ENCODE measurements at places on chromosomes 12 and 14. TPM values are rescaled to one million over a fixed set of nuclear protein-coding genes. Genes with fewer than 3 reads are reported as not detected.

CCDC196 gene
- total RNA-seq = not detected

CLEC4A gene
- total RNA-seq = 14.1 TPM

IFI27 gene
- 340 TPM for total RNA-seq

HOXC4 gene
- total RNA-seq = 0.47 TPM

OTX2 gene
- total RNA-seq = not detected

AP4S1 gene
- 8.6 TPM for total RNA-seq

- DNase-seq = no peak
- H3K4me1 ChIP-seq = peaks cover 4% of the 10 kb centered on the region
- H3K36me3 ChIP-seq = peaks cover 88% of the 10 kb centered on the region
- no peak overlapping the region for H3K4me3 ChIP-seq
- H3K27ac ChIP-seq = no peak overlapping the region
Observed at GRCh38 chr12:109968032-109968420, 28.1 kb downstream of the GIT2 start.

GRCh38 chr12:128791395-128792322 lies 32.1 kb downstream of the SLC15A4 start:
- DNase-seq = no peak
- peaks cover 24% of the 10 kb centered on the region for H3K4me1 ChIP-seq
- no peaks in the 10 kb centered on the region for H3K27me3 ChIP-seq
- no peak overlapping the region for H3K4me3 ChIP-seq
- H3K27ac ChIP-seq = no peak overlapping the region
- H3K36me3 ChIP-seq = peaks cover 58% of the 10 kb centered on the region

DNA sequence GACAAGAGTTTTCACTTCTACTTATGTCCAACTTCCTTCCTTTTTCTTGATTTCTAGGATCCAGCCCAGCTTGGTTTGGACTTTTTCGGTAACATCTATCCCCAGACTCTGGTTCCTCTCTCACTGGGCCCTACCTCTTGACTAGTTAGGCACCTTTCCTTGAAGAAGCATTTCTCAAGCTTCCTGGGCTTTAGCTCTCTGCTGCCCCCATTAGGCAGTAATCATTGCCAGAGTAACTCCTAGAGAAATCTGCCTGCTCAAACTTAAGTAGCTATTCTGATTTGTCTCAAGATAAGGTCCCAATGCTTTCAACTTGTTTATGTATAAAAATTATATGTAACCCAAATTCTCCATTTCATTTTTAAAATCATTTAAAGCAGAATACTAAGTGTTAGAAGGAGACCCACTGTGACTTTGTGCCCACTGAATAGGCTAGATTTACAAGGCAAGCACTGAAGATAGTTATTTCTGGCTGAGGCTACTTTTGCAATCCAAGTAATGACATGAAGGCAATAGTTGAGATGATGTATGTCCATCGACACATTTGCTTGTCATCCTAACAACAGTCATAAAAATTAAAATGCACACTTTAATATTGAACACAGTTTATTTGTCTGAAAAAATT lies 275.0 kb upstream of the G2E3 start:
- no peaks in the 10 kb centered on the region for H3K4me1 ChIP-seq
- H3K36me3 ChIP-seq = no peaks in the 10 kb centered on the region
- H3K27ac ChIP-seq = no peak overlapping the region
- no peak for DNase-seq

DNA sequence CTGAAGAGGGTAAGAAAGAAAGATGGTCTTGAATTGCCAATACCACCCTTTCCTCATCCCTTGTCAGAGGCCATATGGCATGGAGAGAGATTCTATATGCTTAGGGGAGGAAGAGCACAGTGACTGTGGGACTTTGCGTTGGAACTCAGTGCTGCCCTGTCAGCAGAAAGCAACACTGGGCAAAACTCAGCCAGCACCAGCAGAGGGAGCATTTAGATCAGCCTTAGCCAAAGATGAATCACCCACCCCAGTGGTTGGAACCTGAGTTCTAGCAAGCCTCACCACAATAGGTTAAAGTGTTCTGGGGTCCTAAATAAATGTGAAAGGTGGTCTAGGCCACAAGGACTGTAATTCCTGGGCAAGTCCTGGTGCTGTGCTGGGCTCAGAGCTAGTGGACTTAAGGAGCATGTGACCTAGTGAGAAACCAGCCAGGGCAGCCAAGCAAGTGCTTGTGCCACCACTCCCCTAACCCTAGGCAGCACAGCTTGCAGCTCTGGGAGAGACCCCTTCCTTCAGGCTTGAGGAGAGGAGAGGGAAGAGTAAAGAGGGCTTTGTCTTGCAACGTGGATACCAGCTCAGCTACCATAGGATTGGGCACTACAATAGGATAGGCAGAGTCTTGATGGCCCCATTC lies 11.4 kb upstream of the BCAT1 start:
- DNase-seq = no peak
- H3K4me1 ChIP-seq = no peaks in the 10 kb centered on the region
- H3K4me3 ChIP-seq = no peak overlapping the region

- no peak overlapping the region for H3K27ac ChIP-seq
- H3K27me3 ChIP-seq = no peaks in the 10 kb centered on the region
- H3K4me1 ChIP-seq = no peaks in the 10 kb centered on the region
- no peaks in the 10 kb centered on the region for H3K36me3 ChIP-seq
- no peak for DNase-seq
Observed at GRCh38 chr14:76104802-76105355, 46.8 kb upstream of the GPATCH2L start.

- no peak for DNase-seq
- peaks cover 6% of the 10 kb centered on the region for H3K4me1 ChIP-seq
- no peaks in the 10 kb centered on the region for H3K27me3 ChIP-seq
- no peak overlapping the region for H3K4me3 ChIP-seq
- H3K36me3 ChIP-seq = peaks cover 70% of the 10 kb centered on the region
- no peak overlapping the region for H3K27ac ChIP-seq
Observed at GRCh38 chr14:77547512-77548180, 49.0 kb upstream of the ISM2 start.

DNA sequence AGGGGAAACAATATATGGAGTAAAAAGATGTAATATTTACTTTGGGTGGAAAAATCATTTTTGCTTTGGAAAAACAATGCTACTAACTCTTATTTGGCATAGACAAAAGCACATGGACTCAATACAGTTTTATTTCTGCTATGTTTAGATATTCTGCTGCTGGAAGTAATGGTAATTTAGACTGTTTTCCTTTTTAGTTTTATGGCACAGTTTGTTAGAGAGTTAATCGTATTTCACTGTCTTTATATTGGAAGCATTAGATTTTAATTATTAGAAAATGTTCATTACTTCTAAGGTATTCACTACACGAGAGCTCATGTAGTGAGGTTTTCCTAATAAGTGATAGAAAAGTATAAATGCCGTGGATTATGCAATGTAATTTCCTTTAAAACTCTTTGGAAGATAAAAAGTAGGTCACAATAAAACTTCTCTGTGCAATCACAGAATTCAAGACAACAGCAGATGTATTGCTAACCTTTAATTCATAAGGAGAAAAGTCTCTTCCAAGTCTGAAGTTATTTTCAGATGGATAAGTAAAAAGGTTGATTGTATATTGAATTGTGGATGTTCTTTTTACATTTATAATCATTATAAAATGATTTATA lies 851.8 kb downstream of the TMTC2 start:
- no peak overlapping the region for H3K4me3 ChIP-seq
- DNase-seq = no peak
- no peaks in the 10 kb centered on the region for H3K4me1 ChIP-seq
- H3K27ac ChIP-seq = no peak overlapping the region
- no peaks in the 10 kb centered on the region for H3K27me3 ChIP-seq

DNA sequence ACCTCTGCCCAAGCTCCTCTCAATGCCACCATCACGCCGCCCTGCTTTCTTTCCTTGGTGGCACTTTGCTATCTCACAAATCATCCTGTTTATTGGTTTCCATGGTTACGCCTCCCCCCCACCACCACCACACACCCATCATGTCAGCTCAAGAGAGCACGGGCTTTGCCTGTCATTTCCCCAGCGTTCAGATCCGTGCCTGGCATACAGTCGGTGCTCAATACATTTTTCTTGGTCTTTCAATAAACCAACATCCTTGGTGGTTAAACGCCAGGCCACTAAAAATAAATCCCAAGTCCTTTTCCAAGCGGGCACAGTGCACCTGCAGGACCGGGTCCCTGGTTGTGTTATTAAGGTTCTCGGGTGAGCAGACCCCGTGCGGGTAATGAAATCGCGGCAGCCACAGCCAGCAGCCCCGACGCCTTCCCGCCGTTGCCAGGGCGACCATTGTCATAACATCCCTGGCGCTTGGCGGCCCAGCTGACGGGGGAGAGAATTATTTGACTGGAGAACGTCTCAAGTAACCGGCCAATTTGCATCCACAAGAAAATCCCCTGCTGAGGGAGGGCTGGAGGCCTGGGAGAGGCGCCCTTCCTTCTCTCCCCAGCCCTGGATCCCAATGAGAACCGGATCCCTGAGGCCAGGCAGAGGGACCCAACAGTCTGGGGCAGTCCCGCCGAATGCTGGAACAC lies 92.9 kb downstream of the KSR2 start:
- peaks cover 22% of the 10 kb centered on the region for H3K27me3 ChIP-seq
- H3K36me3 ChIP-seq = no peaks in the 10 kb centered on the region
- DNase-seq = no peak
- no peaks in the 10 kb centered on the region for H3K4me1 ChIP-seq
- H3K4me3 ChIP-seq = no peak overlapping the region
- no peak overlapping the region for H3K27ac ChIP-seq

- DNase-seq = no peak
- H3K4me3 ChIP-seq = no peak overlapping the region
- H3K36me3 ChIP-seq = no peaks in the 10 kb centered on the region
- no peaks in the 10 kb centered on the region for H3K4me1 ChIP-seq
- H3K27ac ChIP-seq = no peak overlapping the region
Observed at GRCh38 chr12:59240048-59240447, 319.7 kb upstream of the LRIG3 start.

GRCh38 chr12:93387780-93388179 lies 10.1 kb downstream of the NUDT4 start:
- peaks cover 47% of the 10 kb centered on the region for H3K4me1 ChIP-seq
- no peak overlapping the region for H3K4me3 ChIP-seq
- no peak for DNase-seq
- no peak overlapping the region for H3K27ac ChIP-seq
- no peaks in the 10 kb centered on the region for H3K27me3 ChIP-seq
- H3K36me3 ChIP-seq = no peaks in the 10 kb centered on the region

GRCh38 chr12:49882248-49882850 lies 21.4 kb downstream of the FAIM2 start:
- H3K36me3 ChIP-seq = no peaks in the 10 kb centered on the region
- no peaks in the 10 kb centered on the region for H3K4me1 ChIP-seq
- no peak overlapping the region for H3K4me3 ChIP-seq
- no peak for DNase-seq

GRCh38 chr14:100747021-100747586 lies 20.4 kb downstream of the DLK1 start:
- DNase-seq = peak; percentile 64
- H3K27me3 ChIP-seq = no peaks in the 10 kb centered on the region
- H3K36me3 ChIP-seq = no peaks in the 10 kb centered on the region
- H3K4me1 ChIP-seq = no peaks in the 10 kb centered on the region

DNA sequence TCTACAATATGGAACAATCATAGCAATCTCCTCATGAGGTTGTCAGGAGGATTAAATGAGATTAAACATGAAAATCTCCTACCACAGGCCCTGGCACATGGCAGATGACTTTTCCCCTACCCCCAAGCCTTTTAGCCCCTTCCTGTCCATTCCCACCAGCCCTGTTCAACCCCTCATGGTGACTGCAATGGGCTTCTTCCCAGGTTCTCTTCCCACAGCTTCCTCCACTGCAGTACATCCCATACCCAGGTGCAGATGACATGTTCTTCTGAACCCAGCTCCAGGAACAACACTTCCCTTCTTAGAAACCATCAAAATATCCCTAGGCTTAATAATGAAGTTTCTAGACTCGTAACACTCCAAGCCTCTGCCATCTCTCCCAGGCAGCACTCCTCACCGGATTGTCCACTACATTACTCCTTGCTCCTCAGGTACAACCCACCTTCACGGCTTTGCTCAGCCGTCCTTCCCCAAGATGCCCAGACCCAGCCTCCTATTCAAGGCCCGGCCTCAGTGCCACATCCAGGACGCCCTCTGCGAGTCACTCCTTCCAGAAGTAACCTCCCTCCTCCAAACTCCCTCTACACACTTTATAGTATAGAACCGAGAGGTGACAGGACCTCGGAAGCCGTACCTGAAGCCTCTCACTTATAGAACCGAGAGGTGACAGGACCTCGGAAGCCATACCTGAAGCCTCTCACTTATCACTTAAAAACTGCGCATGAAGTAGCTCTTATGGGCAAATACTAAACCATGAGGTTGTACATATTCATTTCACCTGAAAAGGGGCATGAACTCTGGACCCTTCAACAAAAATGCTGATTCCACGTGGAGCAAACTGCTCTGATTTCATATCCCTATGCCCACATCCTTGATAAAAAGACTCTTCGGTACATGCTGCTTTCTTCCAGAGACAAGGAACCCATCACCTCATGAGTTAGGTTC lies 1.5 kb downstream of the CRACR2A start:
- DNase-seq = no peak
- H3K27ac ChIP-seq = peak overlapping the region; percentile 24
- peak overlapping the region; percentile 14 for H3K4me3 ChIP-seq
- peaks cover 12% of the 10 kb centered on the region for H3K4me1 ChIP-seq
- no peaks in the 10 kb centered on the region for H3K27me3 ChIP-seq

DNA sequence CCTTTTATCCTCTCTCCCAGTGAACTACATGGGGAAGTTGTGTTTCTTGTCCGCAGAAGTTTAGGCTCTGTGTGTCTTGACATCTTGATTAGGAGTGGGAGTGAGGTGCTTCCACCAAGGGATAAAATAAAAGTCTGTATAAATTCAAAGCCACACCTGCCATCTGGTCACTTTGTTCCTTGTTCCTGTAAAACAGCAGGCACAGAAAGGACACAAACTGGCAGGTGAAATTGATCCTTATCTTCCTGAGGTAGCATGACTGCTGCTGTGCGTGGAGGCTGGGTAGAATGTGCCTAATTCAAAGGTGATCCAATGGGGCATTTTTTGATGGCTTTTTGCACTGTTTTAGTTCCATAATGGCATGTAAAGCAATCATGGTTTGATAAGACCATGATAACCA lies 104.3 kb upstream of the KITLG start:
- H3K27me3 ChIP-seq = no peaks in the 10 kb centered on the region
- no peak for DNase-seq
- H3K4me1 ChIP-seq = no peaks in the 10 kb centered on the region
- H3K36me3 ChIP-seq = no peaks in the 10 kb centered on the region

GRCh38 chr12:49070971-49071370 lies 1.2 kb upstream of the RHEBL1 start:
- H3K4me3 ChIP-seq = no peak overlapping the region
- no peaks in the 10 kb centered on the region for H3K36me3 ChIP-seq
- no peaks in the 10 kb centered on the region for H3K27me3 ChIP-seq
- no peak overlapping the region for H3K27ac ChIP-seq
